ENCODE measurements at places on chromosomes 7 and 10.

- no peak for DNase-seq
Measured at GRCh38 chr7:93409324-93409723, 165.2 kb downstream of the CALCR start.

GRCh38 chr10:48271047-48271730, 3.3 kb downstream of the FRMPD2 start:
- DNase-seq = no peak

GRCh38 chr10:119030421-119031250, 1.1 kb downstream of the NANOS1 start:
- DNase-seq = peak; percentile 49

DNA sequence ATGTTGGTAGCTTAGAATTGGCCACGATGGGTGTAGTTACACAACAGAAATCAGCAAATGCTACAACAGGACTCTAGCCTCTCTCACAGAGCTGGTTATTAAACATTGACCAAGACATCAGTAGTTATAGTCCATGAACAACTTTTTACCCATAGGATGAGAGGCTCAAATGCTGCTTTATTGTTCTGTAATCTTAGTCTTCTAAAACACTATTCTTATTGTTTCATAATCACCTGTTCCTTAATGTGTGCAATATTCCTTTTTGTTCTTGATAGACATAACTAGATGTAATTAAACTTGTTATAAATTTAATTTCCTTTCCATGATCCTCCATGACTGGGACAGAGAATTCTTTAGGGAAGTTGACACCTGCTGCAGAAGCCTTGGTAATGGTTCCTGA, 356.9 kb downstream of the EXOC4 start:
- no peak for DNase-seq

DNA sequence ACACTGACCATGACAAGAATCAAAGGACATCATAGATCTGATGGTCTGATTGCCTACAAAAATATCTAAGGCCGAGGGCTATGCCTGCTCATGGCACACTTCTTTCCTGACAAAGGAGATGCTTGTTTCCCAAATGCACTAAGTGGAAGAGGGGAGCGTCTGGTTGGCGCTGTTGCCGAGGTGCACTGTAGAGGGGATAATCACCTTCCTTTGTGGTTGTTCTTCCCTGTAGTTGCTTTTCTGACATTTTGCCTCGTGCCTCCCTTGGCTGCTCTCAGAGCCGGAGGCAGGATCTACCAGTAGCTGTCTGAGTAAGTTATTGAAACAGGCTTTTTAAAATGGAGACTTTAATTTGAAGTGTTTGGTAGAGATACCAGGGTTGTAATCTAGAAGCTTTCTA, 352.0 kb downstream of the SORCS3 start:
- DNase-seq = no peak

GRCh38 chr7:23680414-23681405, 711 bp downstream of the FAM221A start:
- peak; percentile 55 for DNase-seq

Measured in heart right ventricle (tissue), 16 donors.